ENCODE measurements at places on chromosomes 2 and 18.

GRCh38 chr18:53864770-53865169 lies 359.7 kb downstream of the MBD2 start:
- DNase-seq, result no peak

DNA sequence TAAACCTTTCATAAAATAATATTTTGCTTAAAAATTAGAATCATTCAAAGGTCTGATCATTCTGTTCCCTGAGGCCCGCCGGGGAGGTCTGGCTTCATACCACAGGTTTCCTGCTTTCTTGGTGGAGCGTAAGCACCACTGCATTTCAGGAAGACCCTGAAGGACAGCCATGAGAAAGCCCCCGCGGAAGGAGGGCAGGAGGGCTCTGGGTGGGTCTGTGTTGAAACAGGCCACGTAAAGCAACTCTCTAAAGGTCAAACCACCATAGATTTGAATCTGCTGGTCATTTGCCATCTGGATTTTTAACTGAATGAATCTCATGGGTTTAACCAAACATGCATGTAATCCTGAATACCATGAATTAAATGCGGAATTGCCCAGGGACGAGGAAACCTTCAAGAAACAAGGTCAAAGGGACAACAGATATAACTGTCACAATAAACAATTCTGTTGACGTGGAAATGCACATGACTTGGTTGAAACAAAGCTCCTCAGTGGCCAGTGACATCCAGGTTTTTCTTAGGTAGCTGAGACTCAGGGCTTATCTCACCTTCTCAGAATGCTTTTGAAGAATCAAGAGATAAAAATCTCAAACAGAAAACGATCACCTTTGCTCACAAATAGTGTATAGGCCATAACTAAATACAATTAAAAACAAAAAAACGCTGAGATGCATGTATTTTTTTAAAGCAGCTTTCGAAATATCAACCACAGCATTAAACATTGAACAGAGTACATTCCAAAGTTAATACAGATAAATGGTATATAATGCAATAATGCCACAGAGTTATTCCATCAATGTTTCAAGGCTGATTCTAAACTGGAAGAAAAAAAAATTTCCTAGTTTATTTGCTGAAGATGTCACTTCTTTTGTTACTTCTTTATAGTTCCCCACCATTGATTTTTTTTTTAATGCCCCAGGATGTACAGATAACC lies 193.2 kb downstream of the BCL2 start:
- no peak for DNase-seq

DNA sequence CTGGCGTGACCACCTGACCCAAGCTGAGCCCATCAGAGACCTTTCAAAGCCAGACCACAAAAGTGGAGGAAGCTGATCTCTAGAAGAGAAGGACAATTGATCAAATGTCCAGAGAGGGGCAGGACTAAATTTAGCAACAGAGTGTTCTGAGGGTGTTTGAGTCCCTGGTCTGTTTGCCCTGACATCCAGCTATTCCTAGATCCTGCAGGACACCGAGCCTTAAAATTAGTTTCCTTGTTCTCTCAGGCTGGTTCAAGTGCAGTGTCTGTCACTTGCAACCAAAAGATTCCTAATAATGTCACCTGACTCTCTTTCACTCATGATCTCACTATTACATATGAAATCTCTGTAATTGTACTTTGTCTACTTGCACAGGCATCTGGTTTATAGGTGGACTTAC lies 33.0 kb upstream of the NPAS2 start:
- DNase-seq, result no peak

DNA sequence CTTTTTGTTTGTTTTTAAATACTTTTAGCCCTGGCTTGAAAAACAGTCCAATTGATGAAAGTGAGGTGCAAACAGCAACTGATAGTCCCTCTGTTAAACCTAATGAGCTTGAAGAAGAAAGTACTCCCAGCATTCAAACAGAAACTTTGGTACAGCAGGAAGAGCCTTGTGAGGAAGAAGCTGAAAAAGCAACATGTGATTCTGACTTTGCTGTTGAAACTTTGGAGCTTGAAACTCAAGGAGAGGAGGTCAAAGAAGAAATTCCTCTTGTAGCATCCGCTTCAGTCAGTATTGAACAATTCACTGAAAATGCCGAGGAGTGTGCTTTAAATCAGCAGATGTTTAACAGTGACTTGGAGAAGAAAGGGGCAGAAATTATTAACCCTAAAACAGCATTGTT lies 30.6 kb upstream of the DYSF start:
- DNase-seq, result no peak

GRCh38 chr2:76268484-76268883 lies 557.8 kb upstream of the GCFC2 start:
- DNase-seq, result no peak

DNA sequence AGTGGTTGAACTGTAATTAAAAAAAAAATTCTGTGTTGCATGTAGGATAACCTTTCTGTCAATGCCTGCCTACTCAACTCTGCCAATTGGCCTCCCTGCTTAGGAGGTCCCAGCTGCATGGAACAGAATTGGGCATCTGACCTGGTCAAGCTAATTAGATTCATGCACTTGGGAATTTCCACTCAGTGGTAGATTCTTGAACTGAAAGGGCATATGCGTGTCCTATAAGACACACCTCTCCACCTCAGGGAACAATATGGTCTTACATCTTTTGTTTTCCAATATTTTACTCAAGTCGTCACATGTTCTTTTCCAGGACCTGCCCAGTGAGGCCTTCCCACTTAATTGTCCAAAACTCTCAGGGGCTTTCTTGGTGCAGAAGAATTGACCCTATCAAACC lies 68.1 kb upstream of the TLK1 start:
- DNase-seq, result no peak

- DNase-seq, result no peak
These were observed 34.9 kb upstream of the ARMC9 start for GRCh38 chr2:231163414-231164095.

DNA sequence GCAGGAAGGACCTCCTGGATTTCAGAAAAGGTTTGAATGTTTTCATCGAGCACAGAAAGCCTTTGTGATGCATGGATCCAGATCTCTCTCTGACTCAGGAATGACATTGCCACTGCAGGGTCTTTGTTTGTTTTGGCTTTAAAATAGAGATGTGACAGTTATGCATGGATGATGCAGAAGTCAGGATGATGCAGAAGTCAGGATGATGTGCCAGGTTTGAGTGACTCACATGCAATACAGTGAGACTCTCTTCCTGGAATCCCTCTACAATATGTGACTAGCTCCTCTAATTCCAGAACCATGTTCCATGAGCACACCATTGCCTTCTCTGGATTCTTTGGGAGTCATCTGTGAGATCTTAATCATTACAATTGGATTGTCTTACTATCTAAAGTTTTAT lies 177.9 kb upstream of the RAB6C start:
- peak; percentile 50 for DNase-seq

GRCh38 chr18:2881840-2882195 lies 35.0 kb downstream of the EMILIN2 start:
- DNase-seq, result no peak

DNA sequence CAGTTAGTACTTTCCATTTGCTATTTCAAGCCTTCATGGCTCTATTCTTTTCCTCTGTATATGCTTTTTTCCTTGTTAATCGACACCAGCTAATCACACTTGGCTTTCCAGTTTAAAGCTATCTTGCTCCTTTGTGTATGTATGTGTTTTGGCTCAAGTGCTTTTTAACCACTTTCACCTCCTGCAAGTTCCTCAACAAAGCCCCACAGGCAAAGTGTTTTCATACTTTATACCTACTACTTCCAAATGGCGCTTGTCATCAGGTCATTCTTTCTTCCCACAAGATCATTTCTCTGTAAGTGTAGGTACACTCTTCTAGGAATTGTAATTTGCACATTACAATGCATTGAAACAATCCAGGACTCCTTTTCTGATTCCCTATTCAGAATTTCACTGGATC lies 64.0 kb upstream of the FIGN start:
- DNase-seq, result no peak

- no peak for DNase-seq
These were observed 2.6 kb downstream of the MAB21L4 start for GRCh38 chr2:240893363-240893844.

GRCh38 chr2:97957432-97958183 lies 38.1 kb downstream of the TMEM131 start:
- no peak for DNase-seq

DNA sequence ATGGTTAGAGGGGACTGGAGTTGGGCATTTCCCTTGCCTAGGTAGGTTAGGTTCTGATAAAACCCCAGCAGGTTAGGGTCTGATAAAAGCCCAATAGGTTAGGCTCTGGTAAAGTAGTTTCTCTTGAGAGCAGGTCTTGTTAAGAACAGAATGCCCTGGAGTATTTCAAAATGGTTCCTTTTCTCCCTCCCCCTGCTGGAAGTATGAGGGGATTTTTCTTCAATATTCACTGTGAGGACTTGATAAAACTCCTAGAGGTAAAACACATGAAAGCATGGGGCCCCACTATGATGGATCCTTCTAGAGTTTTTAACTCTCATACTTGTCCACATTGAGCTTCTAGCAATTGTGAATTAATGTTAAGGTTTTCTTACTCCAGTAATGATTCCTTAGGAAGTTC lies 27.6 kb downstream of the ANKAR start:
- DNase-seq, result no peak

DNA sequence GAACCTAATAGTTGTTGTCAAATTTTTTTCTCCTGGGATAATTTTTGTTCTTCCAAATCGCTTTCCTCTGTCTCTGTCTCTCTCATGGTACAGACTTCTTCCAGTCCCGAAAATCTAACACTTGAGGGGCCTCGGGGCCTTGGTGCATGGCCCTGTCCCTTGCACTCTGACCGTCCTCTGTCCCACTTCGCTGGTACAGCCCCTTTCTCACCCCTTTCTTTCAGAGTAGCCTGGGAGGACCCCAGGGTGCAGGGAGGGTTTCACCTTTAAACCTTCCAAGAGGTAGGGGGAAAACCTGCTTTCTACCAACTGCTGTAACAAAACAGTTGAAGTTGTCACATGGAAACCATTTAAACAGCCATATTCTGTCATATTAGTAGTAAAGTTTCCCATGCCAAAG lies 22.2 kb upstream of the FAHD2A start:
- DNase-seq, result no peak

DNA sequence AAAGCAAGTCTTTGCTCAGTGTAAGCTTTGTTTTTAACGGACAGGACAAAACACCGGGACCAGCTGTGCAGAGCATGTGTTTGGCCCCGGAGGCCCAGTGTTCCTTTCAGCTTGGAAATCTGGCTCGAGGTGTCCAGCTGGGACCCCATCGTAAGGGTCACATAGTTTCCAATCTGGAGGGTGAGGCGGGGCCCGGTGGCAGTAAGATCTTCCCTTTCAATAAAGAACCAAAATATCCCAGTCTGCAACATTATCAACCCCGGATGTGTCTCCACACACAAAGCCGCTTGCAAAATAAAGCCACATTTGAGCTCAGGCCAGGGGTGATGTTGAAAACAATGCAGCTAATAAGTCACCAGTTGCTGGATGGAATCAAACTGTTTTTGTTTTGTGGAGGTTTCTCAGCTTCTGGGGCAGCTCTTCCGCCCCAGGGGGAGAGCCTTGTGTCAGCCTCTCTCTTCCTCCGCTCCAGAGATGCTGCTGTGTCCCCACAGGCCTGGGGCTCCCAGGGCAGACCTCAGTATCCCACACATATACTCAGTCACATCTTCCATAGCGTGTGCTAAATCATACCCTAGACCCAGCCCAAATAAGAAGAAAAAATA lies 138.6 kb upstream of the GLI2 start:
- DNase-seq, result no peak

- DNase-seq, result no peak
These were observed 45.2 kb downstream of the ARL6IP6 start for GRCh38 chr2:152763651-152764050.

DNA sequence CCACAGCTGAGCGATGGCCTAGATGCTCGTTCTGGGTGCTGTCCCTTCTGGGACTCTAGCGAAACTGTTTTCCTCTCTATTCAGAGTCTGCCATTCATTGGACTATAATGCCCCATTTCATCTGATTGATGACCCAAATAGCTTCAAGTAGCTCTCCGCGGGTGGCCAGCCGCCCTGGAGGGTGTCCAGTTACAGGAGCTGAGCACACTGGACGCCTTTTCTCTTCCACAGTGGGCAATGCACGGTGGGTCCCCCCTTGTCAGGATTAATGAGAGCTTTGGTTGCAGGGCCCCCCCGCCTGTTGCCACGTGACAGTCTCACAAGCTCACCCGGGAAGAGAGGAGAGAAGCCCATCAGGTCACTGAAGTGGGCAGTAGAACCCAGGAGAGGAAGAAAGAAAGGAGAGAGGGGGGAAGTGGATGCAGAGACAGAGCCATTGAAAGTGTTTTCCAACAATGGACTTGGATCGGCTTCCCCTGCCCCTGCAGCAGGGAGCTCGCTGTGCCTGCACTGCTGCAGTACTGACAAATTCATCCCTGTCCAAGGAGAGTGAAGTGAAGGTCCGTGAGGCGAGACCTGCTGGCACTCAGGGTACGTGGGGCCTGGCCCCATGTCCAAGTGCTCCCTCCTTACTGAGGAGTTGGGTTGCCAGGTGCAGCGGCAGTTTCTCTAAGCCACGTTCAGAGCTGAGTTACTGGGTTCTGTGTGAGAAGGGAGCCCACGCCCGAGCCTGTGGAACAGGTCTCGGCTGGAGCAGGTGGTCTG lies 44.8 kb downstream of the DIPK1C start:
- DNase-seq, result no peak

DNA sequence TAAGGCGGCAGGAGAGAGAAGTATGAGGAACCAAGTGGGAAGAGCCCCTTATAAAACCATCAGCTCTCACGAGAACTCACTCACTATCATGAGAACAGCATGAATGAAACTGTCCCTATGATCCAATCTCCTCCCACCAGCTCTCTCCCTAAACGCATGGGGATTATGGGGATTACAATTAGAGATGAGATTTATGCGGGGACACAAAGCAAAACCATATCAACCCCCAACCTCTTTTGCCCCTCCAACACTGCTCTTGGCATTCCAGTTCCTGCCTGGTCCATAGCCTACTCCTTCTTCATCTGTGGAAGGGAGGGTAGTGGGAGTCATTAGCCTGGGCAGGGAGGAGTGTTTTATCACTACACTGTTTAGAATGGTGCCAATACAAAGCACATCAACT lies 1.4 kb upstream of the EHD3 start:
- no peak for DNase-seq

GRCh38 chr2:232126301-232127099 lies 165.0 kb downstream of the DIS3L2 start:
- no peak for DNase-seq

DNA sequence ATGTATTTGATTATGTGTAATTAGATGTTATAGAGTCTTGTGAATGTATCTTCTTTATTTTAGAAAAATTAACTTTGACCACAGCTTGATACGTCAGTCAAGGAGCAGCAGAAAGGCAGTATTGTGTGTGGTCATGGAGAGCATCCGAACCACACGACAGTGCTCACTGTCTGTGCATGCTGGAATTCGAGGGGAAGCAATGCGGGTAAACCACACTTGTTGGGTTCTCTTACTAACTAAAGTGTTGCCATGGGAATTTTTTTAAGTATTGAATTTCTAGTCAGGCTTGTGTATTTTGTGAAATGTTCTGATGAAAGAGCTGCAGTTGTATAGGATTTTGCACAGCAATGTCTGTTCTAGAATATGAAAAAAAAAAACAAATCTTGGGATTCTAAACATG lies 4.8 kb downstream of the PJVK start:
- DNase-seq, result no peak

GRCh38 chr2:209534228-209534627 lies 110.4 kb downstream of the MAP2 start:
- DNase-seq, result no peak

GRCh38 chr18:13409026-13409425 lies 190.5 kb downstream of the LDLRAD4 start:
- no peak for DNase-seq

Measured in SHP77 treated with DMSO at 0.1 percent for 48 hours (cell line).